ENCODE measurements at places on chromosomes 7 and 10.

- DNase-seq = no peak
These were observed 28.1 kb downstream of the ST8SIA6 start for GRCh38 chr10:17426263-17426750.

DNA sequence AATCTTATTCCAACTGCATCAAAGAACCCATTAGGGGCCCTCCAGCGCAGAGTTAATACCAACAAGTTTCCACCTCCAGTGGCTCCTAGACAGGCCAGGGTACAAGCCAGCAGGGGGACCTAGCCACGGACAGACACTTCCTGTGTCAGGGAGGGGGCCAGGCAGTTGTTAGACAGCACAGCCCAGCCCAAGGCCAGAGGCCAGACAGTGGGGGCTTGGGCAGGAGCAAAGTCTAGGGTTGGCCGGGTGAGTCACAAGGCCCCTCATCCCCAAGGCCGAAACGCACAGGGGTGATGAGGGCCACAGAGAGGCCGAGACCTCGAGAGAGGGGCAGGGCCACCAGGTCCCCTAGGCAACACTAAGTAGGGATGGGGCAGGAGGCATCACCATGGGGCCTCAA, 19.3 kb upstream of the OPTN start:
- DNase-seq = no peak

- DNase-seq = no peak
These were observed 69.7 kb upstream of the ZNRF2 start for GRCh38 chr7:30214651-30215137.

GRCh38 chr10:115882021-115882420, 391.0 kb downstream of the GFRA1 start:
- DNase-seq = no peak

- DNase-seq = peak; percentile 67
These were observed 94.8 kb upstream of the TARP start for GRCh38 chr7:38368191-38368605.

GRCh38 chr7:31962246-31962645, 108.0 kb downstream of the PDE1C start:
- no peak for DNase-seq

DNA sequence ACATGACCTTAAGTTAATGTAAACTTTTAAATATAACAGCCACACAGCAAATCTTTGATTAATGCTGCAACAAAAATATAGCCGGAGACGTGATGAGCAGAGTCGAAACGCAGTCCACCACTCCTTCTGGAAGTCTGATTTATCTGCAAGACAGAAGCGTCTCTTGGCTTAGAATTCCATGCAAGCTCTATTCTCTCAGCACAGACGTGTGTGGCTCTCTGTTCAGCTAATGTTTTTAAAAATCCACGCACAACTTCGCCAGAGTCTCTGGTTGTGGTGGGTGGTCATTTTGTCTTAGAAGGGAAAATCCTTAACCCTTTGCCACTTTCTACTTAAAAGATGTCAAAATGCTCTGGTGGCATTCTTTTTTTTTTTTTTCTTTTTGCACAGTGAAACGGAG, 438.0 kb upstream of the MGMT start:
- no peak for DNase-seq

DNA sequence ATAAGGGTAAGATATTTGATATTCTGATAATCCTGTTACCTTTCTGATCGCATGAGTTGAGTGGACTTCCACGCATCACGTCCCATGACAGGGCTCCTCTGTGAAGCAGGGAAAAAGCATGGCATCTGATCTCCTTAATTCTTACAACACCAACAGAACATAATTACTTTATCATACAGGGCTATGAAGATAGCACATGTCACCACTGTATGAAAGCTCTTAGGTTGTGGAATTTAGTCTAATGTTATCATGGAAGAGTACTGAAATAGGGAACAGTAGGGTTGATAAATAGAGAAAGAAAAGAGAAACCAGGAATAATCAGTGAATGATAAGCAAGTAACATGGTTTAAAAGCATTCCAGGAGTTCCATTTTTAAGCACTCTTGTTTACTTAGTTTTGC, 212.0 kb downstream of the CACNB2 start:
- no peak for DNase-seq

- DNase-seq = no peak
These were observed 45.2 kb downstream of the LRRC20 start for GRCh38 chr10:70337201-70337651.

DNA sequence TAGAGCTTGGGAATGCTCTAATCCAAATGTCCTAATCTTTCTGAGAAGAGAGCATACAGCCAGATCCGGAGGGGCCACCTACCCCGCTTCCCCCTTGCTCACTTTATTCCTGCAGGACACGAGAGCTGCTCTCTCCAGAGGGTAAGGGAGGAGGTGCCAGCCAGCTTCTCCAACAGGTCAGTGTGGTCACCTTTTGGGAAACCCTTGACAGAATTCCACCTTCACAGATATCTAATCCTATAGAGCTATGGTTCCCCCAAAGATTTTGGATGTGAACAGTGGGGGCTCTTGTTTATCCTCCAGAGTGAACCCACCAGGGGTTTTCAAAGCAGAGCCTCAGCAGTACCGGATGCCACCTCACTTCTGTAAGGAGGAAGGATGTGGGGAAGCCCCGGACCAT, 34.6 kb upstream of the C10orf90 start:
- DNase-seq = no peak

DNA sequence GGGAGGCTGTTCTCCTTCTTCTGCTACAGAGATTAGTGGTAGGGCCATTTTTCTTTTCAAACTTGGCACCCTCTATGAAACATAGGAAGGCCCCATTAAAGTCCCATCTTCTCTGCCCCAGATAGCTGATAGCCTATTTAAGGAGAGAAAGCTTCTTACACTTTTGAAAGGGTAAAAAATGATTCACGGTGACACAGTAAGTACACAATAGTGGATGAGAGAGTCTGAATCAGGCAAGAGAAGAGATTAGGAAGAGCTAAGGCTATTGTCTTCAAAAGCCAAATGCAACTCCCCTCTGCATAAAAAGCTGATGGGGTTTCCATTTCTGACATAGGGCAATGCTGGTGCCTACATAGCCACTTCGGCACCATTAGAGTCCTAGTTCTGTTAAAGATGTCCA, 3.6 kb downstream of the INA start:
- no peak for DNase-seq

GRCh38 chr10:85642082-85642420, 724.5 kb downstream of the GRID1 start:
- DNase-seq = no peak

GRCh38 chr10:70950037-70950436, 61.7 kb upstream of the PCBD1 start:
- no peak for DNase-seq

DNA sequence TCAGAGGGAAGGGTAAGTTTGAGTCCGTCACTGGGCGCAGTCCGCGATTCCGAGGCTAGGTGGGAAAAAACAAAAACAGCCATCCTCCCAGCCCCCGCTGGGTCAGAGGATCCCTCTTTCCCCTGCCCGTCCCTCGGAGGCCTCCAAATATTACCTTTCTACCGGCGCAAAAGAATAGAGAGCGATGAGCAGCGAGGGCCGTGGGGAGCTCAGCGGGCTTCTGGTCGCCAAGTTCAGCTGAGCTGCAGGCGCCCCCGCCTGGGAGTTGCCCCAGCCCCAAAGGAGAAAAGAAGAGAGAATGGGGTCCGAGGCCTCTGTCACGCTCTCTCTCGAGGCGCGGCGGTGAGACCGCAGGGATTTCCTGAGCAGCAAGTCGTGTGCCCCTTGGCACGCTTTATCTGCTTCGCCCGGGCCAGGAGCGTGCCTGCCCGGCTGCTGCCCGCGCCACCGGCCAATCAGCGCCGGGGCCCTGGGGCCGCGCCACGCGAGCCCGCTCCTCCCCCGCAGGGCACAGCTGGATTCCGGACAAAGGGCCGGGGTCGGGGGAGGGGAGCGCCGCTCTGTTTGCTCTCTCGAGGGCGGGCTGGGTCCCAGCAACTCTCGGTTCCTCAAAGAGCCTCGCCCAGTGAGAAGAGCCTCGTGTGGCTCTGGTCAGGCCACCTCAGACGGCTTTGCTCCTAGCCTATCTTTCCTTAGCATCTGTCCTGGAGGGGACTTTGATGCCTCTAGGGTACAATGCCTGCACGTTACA, at the start of gene NEUROG3:
NEUROG3 (minus strand) TSS at position 367 of the 751 bp plus-strand sequence. CDS start 379 bp downstream, outside the sequence.
- DNase-seq = no peak

DNA sequence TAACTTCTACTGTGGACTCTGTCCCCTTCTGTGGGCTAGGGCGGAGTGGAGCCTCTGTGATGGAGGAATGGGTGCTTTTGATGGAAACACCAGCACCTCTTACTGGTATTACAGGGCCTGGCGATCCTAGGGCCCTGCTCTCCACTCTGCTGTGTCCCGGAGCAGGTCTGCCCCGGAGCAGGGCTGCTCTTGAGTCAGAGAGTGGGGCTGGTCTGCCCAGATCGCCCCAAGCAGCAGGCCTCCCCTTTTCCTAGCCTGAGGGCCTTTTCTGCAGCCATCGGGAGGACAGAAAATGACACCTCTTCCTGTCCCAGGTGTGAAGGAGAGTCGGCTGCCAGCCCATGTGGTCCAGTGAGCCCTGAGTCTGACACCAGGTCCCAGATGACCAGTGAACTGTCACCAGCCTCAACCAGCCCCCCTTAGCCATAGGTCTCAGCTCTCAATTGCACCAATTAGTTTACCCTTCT, 1.4 kb downstream of the ZNF282 start:
- no peak for DNase-seq

GRCh38 chr7:68720697-68721096, 877.6 kb upstream of the AUTS2 start:
- DNase-seq = no peak

- no peak for DNase-seq
These were observed 104.4 kb upstream of the ZNF92 start for GRCh38 chr7:65269150-65269856.

- no peak for DNase-seq
These were observed 16.6 kb downstream of the SFTPD start for GRCh38 chr10:79932307-79932706.

DNA sequence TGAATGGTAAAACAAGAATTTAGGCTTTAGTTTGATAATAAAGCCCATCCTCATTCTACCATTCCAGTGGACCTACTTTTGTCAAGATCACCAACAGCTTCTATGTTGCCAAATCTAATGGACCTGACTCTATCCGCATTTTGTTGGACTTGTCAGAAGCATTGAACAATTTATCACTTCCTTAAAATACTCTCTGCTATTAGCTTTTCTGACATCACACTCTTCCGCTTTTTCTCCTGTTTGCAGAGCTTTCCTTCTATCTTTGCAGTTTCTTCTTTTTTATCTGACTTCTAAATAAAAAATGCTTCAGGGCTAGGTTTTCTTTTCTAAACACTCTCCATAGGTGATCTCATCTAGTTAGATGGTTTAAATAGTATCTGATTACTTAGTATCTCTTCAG, 42.7 kb upstream of the SMIM30 start:
- DNase-seq = no peak

DNA sequence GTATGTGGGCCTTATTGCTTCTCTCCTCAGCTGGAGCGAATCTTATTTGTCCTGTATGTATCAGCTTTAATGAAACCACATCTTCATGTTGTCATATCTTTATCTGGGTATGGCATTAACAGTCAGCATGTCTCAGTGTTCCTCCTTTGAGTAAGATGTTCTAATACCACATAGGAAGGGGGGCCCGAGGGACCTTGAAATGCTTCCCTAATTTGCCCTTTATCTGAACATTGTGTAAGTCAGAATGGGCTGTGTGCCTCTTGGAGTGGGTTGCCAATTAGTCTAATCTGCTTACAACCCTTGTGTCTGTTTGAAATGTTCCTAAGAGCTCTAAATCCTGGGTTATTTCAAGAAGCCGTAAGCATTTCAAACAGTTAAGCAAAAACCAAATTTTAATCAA, 623.8 kb downstream of the SUGCT start:
- DNase-seq = no peak

- no peak for DNase-seq
These were observed 82.1 kb downstream of the USP6NL start for GRCh38 chr10:11529276-11529903.

DNA sequence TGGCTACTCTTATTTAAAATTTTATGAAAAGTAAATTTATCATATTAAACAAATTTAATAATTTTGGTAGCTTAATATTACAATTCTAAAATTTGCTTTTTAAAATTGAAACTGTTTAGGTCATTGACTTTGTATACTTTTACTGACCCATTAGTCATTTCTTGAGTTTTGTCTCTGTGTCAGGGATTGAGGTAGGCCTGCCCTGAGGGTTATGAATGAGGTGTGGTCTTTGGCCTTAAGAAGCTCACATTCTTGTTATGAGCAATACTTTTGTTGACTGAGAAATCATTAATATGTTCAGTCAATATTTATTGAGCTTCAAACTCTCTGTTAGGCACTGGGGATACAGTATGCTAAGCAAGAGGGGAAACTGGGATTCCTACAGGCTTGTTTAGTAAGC, 47.0 kb upstream of the RPA3 start:
- DNase-seq = no peak

GRCh38 chr7:97064972-97065587, 40.4 kb upstream of the DLX5 start:
- peak; percentile 23 for DNase-seq

GRCh38 chr7:18770822-18771221, 275.3 kb downstream of the HDAC9 start:
- no peak for DNase-seq

DNA sequence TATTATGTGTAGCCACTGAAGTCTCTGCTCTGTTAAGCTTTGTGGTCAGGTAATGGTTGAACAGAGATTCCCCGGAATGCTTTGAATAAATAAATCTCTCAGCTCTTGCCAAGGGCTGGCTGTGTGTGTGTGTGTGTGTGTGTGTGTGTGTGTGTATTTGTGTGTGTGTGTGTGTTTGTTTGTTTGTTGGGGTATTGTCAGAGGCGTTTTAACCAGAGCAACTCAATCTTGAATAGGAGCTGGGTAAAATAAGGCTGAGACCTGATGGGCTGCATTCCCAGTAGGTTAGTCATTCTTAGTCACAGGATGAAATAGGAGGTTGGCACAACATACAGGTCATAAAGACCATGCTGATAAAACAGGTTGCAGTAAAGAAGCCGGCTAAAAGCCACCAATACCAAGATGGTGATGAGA, 256.2 kb upstream of the CACNA2D1 start:
- no peak for DNase-seq

- DNase-seq = no peak
These were observed 65.2 kb upstream of the SYPL1 start for GRCh38 chr7:106177300-106177690.

DNA sequence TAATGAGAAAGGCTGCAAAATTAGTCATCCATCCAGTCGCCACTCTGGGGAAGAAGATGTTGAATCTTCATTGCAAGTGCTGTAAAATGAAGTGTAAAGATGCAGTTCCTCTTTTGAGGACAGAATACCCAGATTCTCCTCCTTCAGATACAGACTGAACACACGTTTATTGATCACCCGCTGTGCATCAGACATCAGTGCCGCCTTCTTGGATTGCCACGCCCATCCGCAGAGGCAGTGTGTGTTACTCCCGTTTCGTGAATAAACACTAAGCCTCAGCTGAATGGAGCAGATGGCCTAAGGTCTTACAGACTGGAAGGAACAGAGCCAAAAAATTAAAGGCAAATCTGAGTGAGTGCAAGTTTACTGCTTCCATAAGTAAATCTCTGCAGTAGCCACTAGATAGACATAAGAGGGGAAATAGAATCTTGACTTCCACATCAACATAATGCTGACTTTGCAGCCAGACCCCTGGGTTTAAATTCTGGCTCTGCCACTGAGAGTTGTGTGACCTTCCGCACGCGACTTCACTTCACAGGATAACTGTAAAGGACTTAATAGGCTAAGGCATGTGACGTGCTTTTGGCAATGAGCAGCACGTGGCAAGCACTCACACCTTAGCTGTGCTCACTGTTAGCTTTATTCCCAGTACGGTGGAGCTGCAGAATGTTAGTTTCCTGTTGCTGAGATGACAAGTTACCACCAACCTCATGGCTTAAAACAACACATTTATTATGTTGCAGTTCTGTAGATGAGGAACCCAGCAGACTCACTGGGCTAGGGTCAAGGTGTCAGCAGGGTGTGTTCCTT, 285.9 kb downstream of the CELF2 start:
- no peak for DNase-seq

GRCh38 chr7:18675579-18675978, 180.0 kb downstream of the HDAC9 start:
- DNase-seq = no peak

Measured in central memory CD4-positive, alpha-beta T cell (primary cell).